ENCODE measurements at places on chromosomes 7 and 10. TPM values are rescaled to one million over a fixed set of nuclear protein-coding genes. Genes with fewer than 3 reads are reported as not detected.

DNA sequence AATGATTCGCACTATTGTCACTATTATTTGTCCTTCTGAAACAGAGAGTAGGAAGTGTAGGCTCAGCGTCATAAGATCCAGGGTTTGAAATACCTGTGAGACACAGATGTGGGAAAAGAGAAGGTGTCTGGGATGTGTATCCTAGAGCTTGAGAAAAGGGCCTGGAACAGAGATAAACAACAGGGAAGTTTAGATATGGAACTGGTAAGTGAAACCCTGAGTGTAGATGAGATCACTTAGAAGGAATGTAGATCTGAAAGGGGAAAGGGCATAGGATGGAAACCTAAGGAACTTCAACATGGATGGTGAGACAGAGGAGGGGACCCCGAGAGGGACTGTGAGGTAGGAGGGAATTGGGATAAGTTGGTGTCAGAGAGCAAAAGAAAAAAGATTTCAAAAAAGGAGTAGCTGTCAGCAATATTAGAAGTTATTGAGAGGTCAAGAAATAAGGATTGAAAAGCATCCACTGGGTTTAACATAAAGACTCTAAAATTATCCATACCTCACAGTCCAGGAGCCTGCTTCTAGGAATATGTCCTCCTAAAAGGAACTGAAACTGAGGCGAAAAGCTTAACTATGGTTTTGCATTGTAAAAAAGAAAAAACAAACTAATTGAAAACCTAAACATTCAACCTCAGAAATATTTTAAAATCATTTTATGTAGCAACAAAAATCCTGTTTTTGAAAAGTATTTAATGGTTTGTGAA lies 119.2 kb upstream of the NPVF start:
- DNase-seq: no peak

GRCh38 chr10:131961047-131961776 lies 20.5 kb downstream of the BNIP3 start:
- peak; percentile 60 for DNase-seq

DNA sequence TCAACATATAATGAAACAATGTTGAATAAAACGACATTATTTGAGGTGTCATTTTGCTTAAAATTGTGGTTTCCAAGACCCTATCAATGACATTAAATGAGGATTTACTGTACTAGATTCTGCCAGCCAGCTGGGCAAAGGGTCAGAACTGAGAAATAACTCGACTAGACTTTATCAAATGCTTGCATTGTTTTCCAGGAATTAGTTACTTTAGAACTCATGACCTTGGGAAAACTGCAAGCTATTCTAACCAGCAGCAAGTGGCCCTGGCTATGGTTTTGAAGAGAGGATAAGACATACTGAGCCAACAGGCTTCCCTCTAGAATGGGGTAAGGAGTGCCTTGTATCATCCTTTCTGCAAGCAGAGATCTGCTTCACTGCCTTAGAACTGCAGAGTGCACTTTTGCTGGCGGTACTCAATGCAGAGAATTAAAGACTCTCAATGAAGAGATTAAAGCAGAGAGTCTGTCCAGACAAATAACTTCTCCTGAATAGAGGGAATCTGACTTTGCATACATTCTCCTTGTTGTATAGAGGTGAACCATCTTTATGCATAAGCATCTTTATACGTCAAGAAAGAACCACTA lies 281.5 kb downstream of the ARL4A start:
- no peak for DNase-seq

Gene GNGT1
- total RNA-seq: not detected

- no peak for DNase-seq
Observed at GRCh38 chr7:157809154-157809862, 472.5 kb downstream of the DNAJB6 start.

Measured in sigmoid colon (tissue), 7 donors.